ENCODE measurements at places on chromosomes 2 and 18.

GRCh38 chr2:88930659-88931058 is 239.2 kb downstream of the RPIA start:
- no peak for DNase-seq

GRCh38 chr2:207248702-207249377 is 83.1 kb upstream of the KLF7 start:
- DNase-seq: no peak

- DNase-seq: no peak
Measured at GRCh38 chr2:241072151-241072550, 29.9 kb downstream of the MTERF4 start.

DNA sequence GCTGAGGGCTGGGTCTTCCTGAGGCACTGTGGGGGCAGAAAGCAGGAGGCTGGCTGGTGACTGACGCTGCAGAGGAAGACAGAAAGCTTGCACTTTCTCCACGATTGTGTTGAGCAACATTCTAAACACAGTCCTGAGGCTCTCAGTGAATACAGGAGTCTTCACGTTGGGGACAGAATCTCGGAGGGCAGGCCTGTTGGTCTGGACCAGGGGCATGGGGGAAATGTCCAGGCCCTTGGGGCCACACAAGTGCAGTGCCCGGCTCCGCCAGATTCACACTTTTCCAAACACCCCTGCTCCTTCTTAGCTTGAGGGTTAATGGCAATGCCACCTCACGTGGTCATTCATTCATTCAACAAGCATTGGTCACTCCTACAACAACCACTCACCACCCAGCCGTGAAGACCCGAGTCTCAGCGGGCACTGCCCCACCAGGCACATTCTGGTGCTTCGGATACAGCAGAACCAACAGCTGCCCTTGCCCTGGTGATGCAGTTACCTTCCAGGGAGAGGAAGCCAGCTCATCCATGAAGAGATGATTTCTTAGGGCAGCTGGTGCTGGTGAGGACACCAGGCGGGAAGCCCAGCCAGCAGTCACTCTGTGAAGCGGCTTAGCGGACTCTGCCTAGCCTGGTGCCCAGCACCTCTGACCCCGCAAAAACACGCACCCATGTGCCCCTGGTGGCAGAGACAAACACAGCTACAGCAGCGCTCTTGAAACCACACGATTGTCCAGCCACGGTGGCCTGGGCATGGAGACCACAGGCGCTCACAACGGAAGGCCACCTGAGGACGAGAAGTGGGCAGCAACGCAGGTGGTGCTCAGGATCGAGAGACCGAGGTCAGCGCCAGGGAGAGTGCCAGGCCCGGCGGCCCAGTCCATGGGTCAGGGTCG is 10.9 kb upstream of the GPC1 start:
- no peak for DNase-seq

GRCh38 chr2:128282246-128282975 is 36.3 kb downstream of the HS6ST1 start:
- DNase-seq: no peak

- no peak for DNase-seq
Measured at GRCh38 chr2:50438259-50438658, 593.7 kb downstream of the NRXN1 start.

GRCh38 chr2:35116151-35116550 is 1239.4 kb upstream of the CRIM1 start:
- DNase-seq: no peak

GRCh38 chr2:85695691-85696668 is 1.8 kb downstream of the GNLY start:
- no peak for DNase-seq

DNA sequence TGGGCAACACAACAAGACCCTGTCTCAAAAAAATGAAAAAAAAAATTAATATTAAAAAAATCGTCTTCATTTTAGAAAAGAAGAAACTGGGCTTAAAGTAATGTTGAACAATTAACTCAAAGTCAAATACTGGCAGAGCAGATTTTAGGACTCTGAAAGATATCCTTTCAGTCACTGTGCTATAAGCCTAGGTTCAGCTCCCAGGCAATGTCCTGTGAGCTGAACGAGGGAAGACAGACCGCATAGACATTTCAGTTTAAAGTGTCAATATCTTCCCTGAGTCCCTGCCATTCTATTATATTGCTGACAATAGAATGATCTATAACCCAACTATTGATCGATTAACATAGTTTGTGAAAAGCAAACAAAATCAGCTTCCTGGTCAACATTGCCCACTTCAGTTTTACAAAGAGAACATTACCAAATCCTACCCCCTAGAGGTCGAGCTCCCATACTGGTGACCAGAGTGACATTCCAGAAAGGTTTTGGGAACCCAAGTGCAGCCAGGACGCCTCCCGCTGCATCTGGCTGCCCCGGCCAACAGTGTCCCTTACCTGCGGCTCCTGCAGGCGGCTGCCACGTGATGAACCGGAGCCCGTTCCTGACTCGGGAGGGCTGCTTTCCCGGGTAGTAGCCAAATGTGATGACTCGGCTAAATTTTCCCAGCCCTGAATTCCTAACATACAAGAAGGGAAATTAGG is 639 bp downstream of the MRO start:
- DNase-seq: no peak

Measured in stimulated activated CD8-positive, alpha-beta memory T cell treated with anti-CD3 and anti-CD28 coated beads, Interleukin-7, amount 100 ng/mL, for 1 hour (primary cell).